MM.1S (cell line): ENCODE measurements at places on chromosomes 5 and 9.

DNA sequence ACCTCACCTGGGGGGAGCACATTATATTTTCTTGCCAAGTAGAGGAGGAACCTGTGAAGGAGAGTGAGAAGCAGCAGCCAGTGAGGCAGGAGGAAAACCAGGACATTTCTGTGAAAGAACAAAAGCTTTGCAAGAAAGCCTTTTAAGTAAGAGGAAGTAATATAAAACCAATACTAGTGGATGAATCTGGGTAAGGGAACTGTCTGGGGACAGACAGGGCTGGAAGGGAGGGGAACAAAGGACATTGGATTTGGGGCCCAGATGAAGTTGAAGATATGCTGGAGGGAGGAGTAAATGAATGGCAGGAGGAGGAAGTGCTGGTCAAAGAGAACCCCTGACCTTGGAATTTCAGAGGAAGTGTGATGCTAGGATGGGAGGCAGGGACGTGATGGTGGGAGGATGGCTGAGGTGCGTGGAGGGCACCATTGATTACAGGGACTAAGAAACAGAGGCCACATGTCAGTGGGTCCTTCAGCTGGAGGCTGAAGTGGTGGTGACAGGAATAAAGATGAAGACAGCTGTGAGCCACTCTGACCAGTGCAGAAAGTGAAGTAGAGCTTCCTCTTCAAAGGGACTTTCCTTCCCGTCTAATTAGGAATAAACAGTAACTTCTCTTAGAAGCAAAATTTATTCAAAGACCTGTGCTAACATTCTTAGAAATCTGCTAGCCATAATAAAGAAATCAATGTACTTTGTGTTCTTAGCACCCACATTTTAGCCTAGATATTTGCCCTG, 43.5 kb upstream of the FABP6 start:
- no peak for DNase-seq

DNA sequence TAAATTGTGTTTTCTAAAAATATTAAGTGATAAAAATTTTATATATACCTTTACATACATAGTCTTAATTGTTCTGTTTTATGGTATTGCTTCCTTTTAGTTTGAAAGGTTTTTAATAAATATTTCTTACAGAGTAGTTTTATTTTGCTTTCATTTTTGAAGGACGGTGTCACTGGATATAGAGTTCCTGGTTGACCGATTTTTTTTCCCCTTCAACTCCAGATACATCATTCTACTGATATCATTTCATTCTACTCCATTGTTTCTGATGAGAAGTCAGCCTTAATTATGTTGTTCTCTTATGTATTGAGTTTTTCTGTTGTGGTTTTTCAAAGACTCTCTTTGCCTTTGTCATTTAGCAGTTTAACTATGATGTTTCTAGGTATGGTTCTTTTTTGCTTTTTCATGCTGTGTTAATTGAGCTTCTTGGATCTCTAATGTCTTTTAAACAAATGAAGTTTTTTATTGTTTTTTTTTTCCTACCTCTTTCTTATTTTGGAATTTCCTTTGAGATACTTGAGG, 30.4 kb downstream of the MTREX start:
- DNase-seq: peak; percentile 22

GRCh38 chr5:142544071-142544753, 141.7 kb downstream of the FGF1 start:
- DNase-seq: no peak

DNA sequence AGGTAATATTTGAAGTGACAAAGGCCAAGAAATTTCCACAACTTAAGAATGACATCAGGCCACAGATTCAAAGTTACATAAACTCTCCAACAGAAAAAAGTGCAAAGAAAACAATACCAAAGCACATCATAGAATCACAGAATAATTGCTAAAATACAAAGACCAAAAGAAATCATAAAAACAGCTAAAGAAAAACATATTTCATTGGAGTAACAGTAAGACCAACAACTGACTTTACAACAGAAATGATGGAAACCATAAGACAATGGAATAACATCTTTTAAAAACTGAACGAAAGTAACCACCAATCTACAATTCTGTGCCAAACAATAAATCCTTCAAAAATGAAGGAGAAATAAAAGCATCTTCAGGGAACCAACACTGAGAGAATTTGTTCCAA, 38.3 kb downstream of the ZDHHC21 start:
- no peak for DNase-seq

GRCh38 chr5:168651648-168652047, 72.5 kb upstream of the PANK3 start:
- no peak for DNase-seq

DNA sequence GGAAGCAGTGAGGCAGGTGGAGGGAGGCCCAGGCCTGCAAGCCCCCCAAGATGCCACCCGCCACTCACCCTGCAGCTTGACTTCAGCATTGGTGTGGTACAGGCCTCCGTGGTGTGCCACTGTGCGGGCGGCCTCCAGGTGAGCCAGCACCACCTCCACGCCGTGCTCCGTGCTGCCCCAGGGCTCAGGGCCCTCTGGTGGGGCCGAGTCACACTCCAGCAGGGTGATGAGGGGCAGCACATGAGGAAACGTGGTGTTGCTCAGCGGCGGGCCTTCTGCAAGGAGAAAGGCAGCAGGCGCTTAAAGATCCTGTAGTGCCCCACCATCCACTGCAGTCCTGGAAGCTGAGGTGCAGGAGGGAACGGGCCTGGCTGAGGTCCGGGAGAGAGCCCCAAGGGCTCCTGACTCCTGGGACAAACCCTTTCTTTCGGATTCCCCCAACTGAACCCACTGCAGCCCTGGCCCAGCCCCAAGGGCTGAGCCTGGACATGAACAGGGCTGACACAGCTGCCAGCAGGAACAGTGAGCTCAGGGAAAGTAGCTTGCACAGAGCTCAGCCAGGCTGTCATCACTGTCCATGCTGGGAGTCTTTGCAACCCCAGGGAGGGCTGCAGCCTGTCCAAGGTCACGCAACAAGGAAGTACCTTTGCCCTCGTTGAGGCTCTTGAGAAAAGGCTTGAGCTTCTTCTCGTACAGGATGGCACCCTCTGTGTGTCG, 4.7 kb upstream of the TOR2A start:
- no peak for DNase-seq

GRCh38 chr5:133029416-133029815, 3.1 kb upstream of the ZCCHC10 start:
- DNase-seq: no peak

DNA sequence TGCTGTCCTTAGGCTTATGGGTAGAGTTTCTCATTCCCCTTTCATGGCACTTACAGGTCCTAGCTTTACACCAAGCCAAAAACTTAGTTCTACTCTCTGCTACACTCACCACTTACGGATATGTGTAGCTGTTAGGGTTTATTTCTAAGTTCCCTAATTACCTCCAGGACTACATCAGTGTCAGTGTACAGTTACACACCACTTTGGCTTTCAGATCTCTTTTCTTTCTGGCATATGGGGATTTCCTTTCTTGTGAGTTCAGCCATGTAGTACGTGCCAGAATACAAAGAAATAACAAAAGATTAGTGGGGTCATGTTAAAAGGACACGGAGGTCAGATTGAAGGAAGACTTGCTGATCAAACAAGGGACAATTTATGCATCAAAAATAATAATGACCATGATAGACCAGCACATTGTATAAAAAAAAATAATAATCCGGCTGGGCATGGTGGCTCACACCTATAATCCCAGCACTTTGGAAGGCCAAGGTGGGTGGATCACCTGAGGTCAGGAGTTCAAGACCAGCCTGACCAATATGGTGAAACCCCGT, 41.8 kb downstream of the LYRM7 start:
- DNase-seq: no peak

- no peak for DNase-seq
Observed at GRCh38 chr5:116695681-116696080, 121.1 kb upstream of the SEMA6A start.
